Activated CD4-positive, alpha-beta T cell treated with anti-CD3 and anti-CD28 coated beads for 4 hours (primary cell): ENCODE measurements at places on chromosomes 6 and 20.

- no peak for DNase-seq
These were observed 187.7 kb downstream of the ASCC3 start for GRCh38 chr6:100693249-100693927.

DNA sequence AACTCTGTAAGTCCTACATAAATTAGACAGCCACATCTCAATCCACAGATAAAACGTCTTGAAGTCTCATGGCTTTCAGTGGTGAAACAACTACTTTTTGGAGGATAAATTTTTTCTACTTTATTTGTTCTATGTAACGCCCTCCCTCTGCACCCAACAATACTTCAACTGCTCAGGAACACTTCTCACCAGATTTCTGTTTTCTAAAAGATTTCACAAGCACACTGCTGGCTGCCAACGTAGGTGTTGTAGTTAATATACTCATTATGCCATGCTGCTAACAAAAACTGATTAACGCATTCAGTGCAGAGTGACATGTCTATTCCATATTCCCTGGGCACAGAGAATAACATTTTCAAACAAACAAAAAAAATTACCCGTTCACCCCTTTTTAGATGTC lies 10.2 kb downstream of the USP49 start:
- no peak for DNase-seq

GRCh38 chr20:40493071-40493470 lies 196.0 kb downstream of the MAFB start:
- DNase-seq, result no peak

- DNase-seq, result no peak
These were observed 19.2 kb downstream of the HMGN3 start for GRCh38 chr6:79215213-79215824.

- DNase-seq, result no peak
These were observed 117.8 kb upstream of the NXT1 start for GRCh38 chr20:23232679-23233308.

- DNase-seq, result no peak
These were observed 18.2 kb upstream of the TAGAP start for GRCh38 chr6:159062976-159063375.
